ENCODE measurements at places on chromosomes 5 and 9.
A peak's percentile ranks its signal among the peaks of the same experiment; 100 is the strongest.

DNA sequence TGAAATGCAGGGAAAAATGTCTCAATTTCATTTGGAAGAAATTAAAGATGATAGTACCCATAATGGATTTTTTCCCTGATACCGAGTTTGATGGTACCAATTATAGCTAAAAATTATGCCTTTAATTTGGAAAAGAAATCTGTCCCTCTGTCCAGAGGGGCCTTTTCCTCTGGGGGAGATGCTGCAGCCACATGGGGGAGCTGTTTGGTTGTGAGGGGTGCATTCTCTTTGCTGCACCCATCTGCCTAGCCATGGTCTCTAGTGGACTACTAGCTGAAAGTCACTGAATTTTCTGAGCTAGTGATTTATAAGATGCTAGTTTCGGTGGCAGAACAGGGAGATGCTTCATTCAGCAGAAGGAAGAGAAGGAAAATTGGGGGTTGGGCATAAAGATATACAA, 9.6 kb downstream of the SEC61B start:
- DNase-seq: peak; percentile 42

DNA sequence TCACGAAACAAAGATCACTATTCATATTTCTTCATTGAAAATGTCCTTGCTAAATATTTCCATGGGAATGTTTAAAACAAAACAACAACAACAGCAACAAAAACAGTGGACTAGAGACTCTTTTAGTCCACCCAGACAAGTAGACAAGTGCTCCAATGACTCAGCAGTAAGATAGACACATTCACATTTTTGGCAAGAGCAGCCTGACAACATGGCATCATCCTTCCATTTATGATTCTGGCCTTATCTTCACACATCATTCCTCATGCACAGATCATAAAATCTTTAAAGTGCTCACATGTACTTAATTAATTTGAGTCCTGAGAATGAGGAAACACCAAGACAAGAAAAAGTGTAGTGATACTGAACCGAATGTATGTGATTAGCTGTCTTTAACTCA, 132.6 kb upstream of the PDE4D start:
- no peak for DNase-seq

DNA sequence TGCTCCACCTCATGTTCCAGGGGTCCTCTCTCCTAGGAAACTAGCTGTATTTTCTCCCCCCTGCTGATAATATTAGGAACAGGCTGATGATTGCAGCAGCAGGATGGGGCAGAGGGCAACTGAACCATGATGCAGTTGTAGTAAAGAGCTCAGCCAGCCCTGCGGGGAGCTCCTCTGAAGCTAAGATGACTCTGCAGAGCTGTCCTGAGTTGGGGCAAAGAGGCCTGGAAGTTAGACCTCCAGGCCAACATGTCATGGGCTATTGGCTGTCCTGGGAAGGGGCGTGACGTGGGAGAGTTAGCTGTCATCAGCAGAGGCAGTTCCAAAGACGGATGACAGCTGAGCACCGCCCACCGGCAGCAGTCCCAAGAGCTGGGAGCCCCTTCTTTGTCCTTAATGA, 6.6 kb upstream of the FBP1 start:
- DNase-seq: no peak

- peak; percentile 5 for DNase-seq
Measured at GRCh38 chr5:163460562-163461171, at the start of gene HMMR. TSS of gene HMMR (plus strand) at chr5:163460632. CDS start at chr5:163460693, 61 bp downstream.

DNA sequence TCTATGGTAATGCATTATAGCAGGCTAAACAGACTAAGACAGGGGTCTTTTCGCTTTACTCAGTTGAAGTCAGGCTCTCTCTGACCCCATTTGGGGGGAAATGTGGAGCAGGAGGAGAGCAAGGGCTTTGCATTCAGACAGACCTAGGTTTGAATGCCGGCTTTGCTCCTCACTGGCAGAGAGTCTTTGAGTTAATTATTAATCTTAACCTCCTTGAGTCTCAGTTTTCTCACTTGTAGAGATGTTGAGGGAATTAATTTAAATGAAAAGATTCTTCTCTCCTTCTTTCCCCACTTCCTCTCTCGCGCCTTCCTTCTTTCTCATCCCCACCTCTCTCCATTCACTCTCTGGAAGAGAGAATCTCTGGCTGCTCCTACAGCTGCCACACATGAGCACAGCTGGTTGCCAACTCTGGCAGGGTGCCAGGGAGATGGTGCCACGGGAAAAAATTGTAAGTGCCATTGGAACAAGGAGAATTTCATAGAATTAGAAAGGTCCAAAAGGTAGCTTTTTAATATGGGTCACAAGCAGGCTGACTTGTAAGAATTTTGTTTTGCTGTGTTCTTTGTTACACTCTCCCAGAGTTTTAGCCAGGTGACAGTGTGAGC, 25.2 kb upstream of the GLRA1 start:
- DNase-seq: no peak

DNA sequence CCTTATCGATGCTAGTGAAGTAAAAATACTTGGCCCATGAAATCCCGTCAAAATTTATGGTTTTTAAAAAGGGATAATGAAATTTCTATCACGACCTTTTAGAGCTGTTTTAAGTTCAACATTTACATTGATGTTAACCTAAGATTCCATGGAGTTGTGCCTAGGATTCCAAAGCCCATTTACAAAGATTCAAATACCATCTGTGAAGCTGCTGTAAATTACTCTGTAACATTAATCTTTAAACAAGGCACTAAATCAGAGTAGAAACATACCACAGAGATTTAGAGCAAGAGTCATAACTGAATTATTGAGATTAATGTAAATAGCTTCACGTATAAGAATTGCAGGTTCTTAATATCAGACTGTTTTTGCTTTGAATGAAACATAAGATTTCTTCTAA, 17.7 kb downstream of the POU5F2 start:
- no peak for DNase-seq

- no peak for DNase-seq
Measured at GRCh38 chr5:150117945-150118560, 31.7 kb upstream of the CSF1R start.

DNA sequence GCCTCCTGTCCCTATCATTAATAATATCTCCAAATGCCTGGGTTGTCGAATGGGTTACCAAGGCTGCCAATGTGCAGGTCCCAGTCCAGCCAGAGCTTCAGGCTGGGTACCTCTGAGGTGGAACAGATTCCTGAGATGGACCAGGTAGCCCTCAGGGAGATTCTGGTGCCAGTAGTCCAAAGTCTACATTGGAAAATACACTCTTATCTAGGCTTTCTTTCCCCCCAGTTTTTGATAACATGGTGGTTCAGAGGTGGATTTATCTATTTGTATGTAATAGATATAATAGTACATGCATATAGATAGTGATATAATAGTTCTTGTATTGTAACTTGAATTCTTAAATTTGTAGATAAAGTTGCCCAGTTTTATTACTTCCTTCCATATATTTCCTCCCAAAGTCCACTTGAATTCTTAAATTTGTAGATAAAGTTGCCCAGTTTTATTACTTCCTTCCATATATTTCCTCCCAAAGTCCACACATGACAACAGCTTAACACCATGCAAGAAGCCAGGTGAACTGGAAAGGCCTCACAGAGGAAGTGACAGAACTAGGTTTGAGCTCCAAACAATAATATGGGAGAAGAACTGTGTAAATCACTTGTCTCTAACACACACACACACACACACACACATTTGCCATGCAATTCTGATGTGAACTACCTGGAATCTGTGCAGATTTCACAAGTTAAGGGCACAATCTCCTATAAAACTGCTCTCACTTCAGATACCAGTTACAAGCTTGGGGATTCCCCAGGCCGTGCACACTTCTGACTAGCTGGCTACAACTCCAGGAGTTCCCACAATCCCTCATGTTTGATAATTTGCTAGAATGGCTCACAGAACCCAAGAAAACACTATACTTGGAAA, 30.7 kb upstream of the ERAP1 start:
- DNase-seq: no peak

DNA sequence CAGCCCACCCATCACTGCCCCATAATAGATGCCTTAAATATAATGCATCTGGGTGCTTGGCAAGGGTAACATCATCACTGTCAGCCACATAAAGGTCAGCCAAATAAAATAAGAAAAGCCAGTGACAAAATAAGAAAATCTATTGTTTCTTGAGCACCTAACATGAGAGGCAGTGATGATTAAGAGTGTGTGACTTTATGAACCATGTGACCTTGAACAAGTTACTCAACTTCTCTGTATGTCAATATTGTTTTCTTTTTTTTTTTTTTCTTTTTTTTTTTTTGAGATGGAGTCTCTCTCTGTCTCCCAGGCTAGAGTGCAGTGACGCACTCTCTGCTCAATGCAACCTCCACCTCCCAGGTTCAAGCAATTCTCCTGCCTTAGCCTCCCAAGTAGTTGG, 98.7 kb downstream of the CDK5RAP2 start:
- DNase-seq: peak; percentile 28

DNA sequence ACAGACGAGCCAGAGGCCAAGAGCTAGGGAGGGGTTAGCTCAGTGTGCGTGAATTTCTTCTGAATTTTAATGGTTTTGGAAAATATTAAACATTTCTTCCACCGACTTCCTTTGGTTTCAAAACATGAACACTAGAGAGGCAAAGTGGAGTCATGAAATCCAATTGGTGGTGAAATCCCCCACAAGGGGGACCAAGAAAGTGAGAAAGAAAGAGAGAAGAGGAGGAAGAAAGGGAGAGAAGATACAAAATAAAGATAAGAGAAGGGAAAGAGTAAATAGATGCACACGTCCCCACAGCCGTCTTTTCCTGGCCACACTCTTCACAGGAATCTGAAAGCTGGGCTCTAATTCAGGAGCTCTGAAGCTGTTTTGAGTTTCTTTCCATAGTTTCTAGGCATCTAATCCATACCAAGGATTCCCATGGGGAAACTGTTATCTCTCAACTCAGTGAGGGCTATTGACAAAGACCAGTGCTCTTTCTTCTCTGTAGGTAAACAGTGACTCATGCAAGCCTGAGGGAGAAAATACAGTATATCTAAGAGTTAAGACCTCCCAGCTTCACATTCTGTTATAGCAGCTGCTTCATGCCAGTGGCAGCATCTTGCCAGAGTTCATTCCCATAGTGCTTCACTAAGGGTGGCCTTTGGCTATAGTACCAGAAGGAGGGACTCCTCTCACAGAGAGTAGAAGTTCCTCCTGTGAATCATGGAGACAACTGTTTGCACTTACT, 115.8 kb upstream of the LIFR start:
- no peak for DNase-seq

- DNase-seq: no peak
Measured at GRCh38 chr9:121558473-121558872, 58.8 kb upstream of the GGTA1 start.

- no peak for DNase-seq
Measured at GRCh38 chr5:15501091-15501791, 1.3 kb downstream of the FBXL7 start.

DNA sequence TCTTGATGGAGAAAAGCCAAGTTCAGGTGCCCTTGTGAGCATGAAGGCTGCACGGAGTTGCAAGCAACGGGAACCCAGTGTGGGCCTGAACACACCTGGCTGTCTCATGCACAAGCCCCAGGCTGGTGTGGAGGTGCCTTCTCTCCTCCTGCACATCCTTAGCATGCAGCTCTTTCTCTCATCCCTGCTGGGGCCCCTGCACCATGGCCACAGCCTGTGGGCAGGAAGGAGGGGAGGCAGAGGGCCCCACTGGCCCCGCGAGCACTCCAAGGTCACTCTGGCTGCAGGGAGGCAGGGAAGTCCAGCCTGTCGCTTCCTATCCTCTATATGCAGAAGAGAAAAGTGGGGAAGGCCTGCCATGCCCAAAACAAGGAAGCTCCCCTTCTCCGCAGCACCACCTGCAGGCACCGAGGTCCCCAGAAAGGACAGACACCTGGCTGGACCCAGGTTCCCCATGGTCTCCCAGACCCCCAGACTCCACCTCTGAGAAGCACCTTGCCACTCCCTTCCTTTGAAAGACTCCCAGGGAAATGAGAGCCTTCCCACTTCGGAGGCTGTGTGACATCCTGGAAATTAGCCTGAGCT, 18.6 kb downstream of the STKLD1 start:
- DNase-seq: no peak

- DNase-seq: no peak
Measured at GRCh38 chr9:95502248-95502647, 14.5 kb downstream of the PTCH1 start.

DNA sequence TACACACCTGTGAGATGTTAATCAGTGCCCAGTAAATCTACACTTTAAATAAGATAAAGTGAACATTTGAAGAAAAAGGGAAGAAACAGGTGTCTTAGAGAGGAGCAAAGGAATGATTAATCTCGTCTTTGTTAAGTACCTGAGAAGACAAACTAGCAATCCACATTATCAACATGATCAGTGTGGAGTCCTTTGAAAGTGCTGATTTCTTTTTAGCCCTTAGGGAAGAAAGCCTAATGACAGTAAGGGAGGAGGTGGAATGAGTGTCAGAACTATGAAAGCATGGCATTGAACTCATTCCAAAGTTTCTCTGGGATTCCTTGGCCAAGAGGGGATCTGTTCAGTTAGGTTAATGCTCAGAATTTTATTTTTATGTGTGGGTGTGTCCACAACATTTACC, 1109.0 kb upstream of the ACO1 start:
- DNase-seq: no peak

DNA sequence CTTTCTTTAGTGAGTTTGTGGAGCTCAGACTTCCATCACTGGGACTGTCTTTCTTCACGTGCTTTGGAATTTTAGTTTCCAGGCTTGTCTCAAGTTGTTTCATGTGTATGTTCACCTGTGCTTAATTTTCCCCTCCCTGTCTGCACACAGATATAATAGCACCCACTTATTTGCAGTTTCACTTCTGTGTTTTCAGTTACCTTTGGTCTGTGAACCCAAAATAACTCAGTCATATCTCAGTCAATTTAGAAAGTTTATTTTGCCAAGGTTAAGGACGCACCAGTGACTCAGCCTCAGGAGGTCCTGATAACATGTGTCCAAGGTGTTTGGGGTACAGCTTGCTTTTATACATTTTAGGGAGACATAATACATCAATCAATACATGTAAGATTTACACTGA, 330.4 kb downstream of the ICE1 start:
- DNase-seq: no peak

- peak; percentile 71 for DNase-seq
Measured at GRCh38 chr9:129624168-129624759, 1.7 kb upstream of the NTMT1 start.

DNA sequence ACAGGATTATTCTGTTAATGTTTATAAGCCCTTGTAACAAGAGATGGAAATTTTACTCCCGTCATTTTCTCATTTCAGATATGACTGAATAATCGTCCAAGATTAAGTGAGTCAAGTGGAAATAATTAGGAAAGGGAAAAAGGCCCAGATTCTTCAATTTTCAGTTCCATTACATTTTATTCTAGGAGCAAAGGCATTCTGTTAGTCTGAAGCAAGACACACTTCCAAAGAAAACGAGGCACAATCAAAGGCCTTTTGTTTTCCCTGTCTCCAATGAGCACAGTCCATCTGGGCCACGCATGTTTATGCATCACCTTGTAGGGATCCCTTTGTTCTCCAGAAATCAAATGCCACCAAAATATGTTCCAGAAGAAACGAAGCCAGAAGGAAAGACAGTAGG, 382.9 kb upstream of the RFX3 start:
- DNase-seq: no peak
